ENCODE measurements at places on chromosomes 5 and 9. TPM values are rescaled to one million over a fixed set of nuclear protein-coding genes. Genes with fewer than 3 reads are reported as not detected.

DNA sequence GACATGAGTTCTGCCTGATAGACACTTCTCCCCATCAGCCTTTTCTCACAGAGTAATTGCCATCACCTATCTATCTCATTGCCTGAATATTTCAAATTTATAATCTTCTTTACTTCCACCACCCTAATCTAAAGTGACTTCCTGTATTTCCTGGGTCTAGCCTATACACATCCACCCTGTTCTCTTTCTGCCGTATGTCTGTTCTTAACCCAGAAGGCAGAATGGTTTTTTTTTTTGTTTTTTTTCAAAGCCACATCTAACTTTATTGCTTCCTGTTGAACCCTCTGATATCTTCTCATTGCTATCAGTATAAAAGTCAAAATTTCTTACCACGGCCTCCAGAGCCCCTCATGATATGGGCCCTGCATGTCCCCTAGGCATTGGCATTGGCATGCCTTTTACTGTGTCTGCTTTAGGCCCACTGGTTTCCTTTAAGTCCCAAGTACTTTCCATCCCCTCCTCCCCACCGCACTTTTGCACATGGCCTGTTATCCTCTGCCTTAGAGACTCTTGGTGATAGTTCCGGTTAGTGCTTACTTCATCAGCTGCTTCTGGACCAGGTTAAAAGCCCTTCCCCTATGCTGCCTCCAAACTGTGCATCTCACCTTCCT is 159.9 kb downstream of the MAN2A1 start:
- H3K4me1 ChIP-seq = peaks cover 12% of the 10 kb centered on the region
- no peak overlapping the region for H3K4me3 ChIP-seq
- H3K27ac ChIP-seq = no peak overlapping the region
- peaks cover 14% of the 10 kb centered on the region for H3K36me3 ChIP-seq

GRCh38 chr5:137563301-137563645 is 64.1 kb upstream of the SPOCK1 start:
- DNase-seq = no peak
- no peaks in the 10 kb centered on the region for H3K27me3 ChIP-seq
- H3K4me3 ChIP-seq = no peak overlapping the region
- no peak overlapping the region for H3K27ac ChIP-seq

GRCh38 chr9:5835808-5836207 is 2.9 kb upstream of the ERMP1 start:
- H3K27ac ChIP-seq = no peak overlapping the region
- no peaks in the 10 kb centered on the region for H3K36me3 ChIP-seq
- peaks cover 10% of the 10 kb centered on the region for H3K4me1 ChIP-seq
- no peak overlapping the region for H3K4me3 ChIP-seq
- no peak for DNase-seq
- no peaks in the 10 kb centered on the region for H3K27me3 ChIP-seq

The PCDHB12 gene
- 7.3 TPM for total RNA-seq

The PTPRD gene
- total RNA-seq = 19.6 TPM
